Inflammatory macrophage treated with lipopolysaccharide for 4 hours (primary cell): ENCODE measurements at places on chromosomes 5 and 9.

DNA sequence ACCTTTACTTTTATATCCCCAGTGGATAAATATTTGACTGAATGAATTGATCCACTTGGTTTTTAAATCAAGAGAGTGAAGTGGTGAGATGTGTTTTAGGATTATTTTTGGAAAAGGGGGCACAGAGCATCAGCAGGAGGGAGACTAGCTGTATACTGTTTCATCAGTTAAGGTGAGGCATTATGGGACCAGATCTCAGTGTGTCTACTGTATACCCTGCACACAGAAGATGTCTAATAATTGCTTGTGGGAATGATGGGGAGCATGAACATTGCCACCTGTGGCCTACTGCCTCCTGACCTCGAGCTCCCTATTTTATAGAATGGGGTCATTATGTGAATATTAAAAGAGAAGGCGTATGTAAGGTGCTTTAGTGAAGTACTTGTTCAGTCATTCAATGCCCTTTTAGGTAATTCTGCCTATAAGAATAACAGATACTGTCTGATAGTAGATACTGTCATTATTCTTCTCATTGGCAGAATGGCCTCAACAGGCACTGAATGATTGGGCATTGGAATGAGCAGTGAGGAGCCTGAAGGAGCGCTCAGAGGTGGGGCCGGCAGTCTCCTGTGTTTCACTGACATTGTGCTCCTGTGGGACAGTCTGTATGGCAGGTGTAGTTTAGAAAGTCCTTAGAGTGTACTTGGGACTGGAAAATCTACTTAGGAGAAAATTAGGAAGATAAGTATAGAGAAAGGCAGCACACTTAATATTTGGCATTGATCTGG lies 47.4 kb upstream of the FAM120AOS start:
- DNase-seq: no peak

GRCh38 chr5:53095931-53096525 lies 13.5 kb downstream of the MOCS2 start:
- DNase-seq: peak; percentile 56

DNA sequence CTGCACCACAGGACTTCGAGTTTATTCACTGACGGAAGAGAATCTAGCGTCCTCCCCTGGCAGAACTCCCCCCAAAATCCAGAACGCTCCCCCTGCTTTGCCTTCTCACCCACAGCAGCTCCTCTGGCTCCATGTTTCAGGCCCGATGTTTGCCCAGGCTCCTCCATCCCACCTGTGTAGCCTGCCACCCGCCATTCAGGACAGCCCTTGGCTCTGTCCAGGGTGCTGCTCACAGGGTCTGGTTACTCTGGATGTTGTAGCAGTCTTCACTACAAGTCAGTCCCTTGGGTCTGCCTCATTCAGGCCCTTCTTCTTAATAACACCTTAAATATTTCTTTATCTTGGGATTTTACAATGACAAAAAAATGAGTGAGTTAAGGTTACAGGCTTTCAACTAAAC lies 41.3 kb upstream of the SV2C start:
- DNase-seq: no peak

DNA sequence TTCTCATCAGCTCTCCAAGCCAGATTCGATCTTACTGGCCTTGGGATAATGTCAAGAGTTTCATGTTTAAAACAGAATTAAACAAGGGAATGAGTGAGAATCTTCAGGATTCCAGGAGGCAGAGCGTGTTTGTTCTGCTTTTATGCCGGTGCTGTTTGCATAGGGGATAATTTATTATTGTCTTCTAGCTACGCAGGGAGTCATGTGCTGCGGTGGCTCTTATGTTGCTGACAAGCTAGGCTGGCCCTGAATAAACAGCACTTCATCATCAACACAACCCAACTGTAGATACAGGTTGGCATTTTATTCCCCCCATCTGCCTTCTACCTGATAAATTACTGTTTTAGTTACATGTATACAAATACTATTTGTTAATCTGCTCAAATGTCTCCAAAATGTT lies 47.1 kb upstream of the PCA3 start:
- no peak for DNase-seq

DNA sequence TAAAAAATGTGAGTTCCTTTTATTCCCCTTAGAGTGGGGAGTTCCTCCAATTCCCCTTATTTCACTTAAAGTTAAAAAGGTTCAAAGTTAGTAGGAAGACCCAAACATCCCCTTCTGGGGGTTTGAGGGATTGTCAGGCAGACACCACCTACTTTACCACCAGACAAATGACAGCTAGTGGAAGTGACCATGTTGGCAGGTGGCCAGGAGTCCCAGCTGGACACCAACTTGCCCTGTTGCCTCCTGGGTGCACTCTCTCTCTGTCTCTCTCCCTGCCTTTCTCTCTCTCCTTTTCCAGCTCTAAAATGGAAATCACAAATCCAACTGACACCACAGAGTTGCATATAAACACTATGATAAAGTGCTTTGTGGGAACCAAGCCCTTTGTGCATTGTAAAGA lies 307.7 kb upstream of the TLE4 start:
- DNase-seq: peak; percentile 10

- no peak for DNase-seq
Observed at GRCh38 chr5:71778678-71779276, 59.7 kb downstream of the CARTPT start.

- peak; percentile 74 for DNase-seq
Observed at GRCh38 chr9:4663956-4664355, 1.9 kb downstream of the PLPP6 start.

DNA sequence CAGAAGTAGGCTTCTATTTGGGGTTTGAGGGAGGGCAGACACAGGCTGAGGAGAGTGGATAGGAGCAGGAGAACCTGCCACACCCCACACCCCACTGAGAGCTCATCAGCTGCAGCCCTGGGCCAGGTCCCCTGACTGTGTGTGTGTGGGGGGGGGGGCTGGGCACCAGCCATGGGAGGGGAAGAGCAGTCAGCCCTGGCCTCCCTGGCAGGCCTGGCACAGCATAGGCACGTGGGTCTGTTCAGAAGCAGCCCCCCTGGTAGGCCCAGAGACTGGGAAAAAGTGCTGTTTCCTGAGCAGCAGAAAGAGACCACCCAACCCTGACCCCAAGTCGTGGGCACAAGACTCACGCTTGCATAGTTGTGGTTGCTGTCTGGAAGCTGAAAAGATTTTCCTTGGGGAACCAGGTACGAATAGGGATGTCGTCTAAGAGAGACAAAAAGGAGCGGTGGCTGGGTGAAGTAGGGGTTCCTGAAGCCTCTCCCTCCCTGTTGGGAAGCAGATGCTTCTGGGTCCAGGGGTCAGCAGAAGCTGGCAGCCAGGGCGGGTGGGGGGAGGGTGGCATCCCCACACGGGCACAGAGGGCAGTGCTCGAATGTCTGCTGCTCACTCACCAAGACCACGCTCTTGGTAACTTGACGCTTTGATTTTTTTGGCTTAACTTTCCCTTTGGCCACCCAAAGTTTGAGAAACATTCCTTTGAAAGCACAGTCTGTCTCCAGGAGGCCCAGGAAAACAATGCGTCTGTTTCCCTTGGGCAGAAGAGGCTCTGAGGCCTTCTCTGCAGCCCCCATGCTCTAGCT lies 2.9 kb downstream of the NSMF start:
- no peak for DNase-seq

- no peak for DNase-seq
Observed at GRCh38 chr5:172437445-172438318, 16.6 kb downstream of the SH3PXD2B start.

- DNase-seq: peak; percentile 79
Observed at GRCh38 chr9:91711755-91712601, 238.1 kb downstream of the ROR2 start.

DNA sequence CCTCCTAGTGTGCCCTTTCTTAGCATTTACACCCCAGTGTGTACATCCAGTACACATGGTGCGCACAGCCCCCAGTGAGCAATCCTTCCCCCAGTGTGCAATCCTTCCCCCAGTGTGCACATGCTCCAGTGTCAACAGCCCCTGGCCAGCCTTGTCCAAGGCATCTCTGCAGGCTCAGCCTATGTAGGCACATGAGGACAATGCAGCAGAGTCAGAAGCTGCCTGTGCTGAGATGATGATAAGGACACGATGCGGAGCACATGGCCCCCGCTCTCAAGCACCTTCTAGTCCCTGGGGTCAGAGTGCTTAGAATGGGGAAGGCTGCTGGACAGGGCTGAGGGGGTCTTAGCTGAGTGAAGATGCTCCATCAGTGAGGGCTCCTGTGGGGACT lies 69.8 kb downstream of the GADD45G start:
- DNase-seq: no peak

GRCh38 chr5:169288066-169288930 lies 12.6 kb downstream of the SLIT3 start:
- no peak for DNase-seq

GRCh38 chr9:7211657-7212056 lies 453.9 kb downstream of the KDM4C start:
- DNase-seq: no peak

DNA sequence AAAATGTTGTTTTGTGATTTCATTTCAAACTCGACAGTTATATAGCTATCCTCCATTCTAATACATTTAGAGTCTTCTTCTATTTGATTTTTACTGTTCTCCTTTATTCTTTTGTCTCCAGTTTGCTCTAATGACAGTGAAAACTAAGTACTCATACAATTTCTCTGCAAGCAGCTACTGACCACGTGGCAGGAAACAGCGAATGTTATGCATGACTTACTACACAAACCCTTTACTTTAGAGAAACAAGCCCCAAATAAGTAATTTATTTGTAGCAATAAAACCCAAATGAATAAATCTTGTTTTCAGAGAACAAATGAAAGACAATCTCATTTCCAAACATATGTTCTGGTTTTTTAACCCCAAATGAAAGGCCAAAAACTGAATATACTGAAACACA lies 41.9 kb downstream of the CDH6 start:
- no peak for DNase-seq

DNA sequence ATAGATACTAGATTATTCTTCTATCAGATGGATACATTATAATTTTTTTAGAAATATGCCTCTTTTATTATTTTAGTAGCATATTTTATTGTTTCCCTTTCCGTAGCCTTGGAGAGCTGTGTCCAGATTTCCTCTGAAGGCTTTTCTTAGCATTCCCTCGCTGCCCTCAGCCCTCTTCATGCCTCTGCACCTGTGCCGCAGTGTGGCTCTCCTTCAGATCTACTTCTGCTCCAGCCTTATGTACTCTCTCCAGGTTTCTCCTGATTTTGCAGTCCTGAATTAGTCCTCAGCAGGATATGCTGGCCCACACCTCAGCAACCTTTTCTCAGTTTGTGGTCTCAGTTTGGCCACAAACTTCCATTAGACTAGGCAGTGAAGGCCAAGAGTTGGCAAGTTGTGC lies 1052.0 kb downstream of the TAF11L14 start:
- DNase-seq: no peak

- peak; percentile 45 for DNase-seq
Observed at GRCh38 chr9:93225417-93225816, 41.5 kb downstream of the WNK2 start.

DNA sequence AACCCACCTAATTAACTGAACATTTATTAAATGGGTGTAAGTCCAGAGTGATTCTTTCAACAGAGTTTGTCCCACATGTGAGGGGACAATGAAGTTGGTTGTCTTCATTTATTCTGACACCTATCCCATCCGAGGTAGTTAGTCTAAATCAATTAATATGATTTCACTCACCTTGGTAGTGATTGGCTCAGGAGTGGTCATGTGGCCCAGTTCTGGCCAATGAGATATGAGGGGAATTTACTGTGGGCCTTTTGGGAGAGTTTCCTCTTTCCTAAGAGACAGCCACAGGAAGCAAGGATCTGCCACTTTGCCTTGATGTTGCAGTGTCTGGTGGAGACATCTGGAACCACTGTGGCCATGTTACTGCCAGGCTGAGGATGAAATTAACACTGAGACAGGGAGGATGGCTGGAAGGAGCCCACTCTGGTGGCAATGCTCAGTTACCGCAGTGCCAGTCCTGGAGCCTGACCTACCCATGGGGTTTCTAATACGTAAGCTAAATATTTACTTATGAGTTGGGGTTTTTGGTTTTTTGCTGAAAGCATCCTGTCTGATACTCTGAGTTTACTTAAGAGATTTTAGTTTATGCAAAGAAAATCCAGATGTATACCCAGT lies 118.6 kb downstream of the FGF18 start:
- no peak for DNase-seq

GRCh38 chr5:115838885-115839518 lies 2.4 kb downstream of the ATG12 start:
- peak; percentile 66 for DNase-seq

DNA sequence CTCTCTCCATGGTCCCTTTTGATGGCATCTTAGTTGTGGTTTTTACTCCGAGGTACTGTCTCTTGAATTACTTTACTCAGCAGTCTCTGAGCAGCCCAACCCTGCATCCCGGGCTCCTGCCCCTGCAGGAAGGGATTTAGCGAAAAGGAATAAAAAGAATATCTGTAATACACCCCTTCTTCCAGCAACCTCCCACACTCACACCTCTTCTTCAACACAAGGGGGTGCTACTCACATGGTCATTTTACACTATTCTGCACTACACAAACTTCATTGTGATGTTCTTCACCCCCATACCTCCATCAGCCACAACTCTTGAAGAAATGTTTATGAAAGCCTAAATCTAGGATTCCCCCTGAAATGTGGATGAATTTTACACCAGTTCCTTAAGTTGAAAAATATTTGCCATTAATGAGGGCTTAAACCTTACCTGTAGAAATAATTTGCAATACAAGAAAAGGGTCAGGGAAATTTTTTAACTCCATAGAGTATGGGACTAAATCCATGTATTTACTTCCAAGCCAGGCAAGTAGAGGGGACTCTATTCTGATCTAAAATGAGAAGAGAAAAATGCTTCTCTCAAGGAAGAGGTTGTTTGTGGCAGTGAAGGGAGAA lies 26.0 kb downstream of the TPD52L3 start:
- DNase-seq: peak; percentile 49

DNA sequence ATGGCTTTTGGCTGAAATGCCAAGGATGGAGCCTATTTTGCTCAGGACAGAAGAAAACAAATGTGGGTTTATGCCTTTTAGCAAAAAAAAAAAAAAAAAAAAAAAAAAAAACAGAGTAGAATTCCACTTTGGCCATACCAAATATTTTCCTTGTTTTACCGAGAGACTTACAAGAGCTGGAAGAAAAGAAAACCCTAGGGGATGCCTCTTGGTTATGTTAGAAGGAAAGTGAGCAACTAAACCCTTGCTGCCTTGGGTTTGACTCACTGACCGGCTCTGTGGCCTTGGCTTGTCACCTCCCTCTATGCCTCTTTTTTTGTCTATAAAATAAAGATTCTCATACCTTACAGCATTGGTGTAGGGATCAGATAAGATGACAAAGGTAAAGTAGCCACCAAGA lies 69.6 kb upstream of the ABCA1 start:
- no peak for DNase-seq

DNA sequence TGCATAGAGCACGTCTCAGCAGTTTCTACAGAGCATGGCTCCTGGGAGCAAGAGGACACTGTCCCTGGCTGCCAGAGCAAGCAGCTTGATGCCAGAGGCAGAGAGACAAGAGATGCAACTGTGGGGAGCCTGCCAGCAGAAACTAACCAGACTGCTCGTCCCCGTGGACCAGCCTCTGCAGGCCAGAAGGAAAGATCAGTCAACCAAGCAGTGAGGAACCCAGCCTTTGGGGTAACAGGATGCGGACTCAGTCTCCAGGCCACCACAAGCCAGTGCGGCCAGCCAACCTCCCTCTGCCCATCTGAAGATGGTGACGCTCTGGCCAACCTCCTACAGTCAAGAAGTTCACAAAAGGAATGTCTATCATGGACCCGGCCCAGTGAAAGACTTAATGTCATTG lies 3.7 kb downstream of the SURF4 start:
- DNase-seq: no peak
